NCI-H1092 (cell line): ENCODE measurements at places on chromosomes 3 and 15.

DNA sequence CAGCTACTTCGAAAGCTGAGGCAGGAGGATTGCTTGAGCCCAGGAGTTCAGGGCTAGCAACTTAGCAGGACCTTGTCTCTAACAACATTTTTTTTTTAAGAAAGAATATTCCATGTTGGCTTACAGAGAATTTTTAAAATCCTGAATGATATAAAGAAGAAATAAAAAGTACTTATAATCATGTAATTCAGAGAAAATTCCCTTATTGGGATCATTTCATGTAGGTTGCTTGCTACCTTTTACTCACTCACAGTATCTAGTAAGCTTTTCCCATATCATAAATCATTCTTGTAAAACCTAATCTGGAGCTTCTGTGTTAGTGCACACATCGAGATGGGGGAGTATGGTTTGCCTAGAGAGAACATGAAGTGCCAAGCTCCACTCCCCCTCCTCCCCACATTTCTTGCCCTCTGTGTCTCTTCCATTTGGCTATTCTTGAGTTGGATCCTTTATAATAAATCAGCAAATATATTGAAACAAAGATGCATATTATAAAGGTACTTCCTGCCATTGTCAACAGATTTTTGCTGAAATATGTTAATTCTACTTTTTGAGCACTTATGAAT, 13.6 kb downstream of the TF start:
- no peak for DNase-seq

DNA sequence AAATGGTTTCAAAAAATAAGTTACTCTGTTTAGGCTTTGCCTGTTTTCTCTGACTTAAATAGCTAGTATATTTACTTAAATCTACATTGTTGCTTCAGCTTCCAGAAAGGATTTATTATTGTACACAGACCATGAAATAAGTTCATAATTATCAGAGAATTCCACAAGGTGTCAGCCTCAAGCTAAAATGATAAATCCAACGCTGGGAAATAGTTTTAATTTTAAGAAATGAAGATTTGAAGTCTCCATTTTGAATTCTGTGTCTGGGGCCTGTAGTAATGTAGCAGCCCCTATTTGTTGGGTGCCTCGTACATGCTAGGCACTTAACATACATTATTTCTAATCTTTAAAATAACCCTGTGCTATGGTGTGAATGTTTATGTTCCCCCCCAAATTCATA, 92.6 kb upstream of the KCNMB2 start:
- no peak for DNase-seq

DNA sequence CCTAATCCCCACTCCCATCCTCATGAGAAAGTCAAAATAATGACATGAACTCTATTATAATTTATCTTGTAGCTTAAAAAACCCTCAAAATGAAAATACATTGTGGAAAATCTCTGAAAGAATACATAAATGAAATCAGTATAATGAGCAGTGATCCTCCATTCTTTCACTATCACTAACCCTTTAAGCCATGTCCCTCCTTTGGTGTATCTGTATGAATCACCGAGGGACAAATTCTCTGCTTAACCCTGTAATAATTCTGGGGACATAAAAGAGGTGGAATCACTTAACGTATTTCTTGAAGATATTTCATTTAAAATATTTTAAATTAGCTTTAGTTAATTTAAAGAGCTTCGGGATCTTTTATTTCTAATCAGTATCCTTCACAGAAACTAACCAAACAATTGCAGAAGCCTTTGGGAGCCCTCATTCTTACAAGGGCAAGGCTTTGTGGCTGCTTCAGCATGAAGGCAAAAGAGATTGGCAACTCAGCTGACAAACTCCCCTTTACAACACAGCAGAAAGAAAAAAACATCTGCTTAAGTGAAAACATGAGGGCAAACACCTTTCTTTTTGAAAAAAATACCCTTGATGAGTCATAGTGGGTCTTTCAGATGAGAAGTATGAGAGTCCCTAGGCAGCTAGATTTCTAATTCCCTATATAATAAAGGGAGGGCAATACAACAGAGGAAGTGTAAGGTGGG, 44.0 kb upstream of the ALCAM start:
- no peak for DNase-seq

GRCh38 chr15:25710184-25710583, 152.9 kb downstream of the ATP10A start:
- DNase-seq = no peak

- no peak for DNase-seq
Measured at GRCh38 chr3:37443363-37444035, 269.1 kb upstream of the LRRFIP2 start.

DNA sequence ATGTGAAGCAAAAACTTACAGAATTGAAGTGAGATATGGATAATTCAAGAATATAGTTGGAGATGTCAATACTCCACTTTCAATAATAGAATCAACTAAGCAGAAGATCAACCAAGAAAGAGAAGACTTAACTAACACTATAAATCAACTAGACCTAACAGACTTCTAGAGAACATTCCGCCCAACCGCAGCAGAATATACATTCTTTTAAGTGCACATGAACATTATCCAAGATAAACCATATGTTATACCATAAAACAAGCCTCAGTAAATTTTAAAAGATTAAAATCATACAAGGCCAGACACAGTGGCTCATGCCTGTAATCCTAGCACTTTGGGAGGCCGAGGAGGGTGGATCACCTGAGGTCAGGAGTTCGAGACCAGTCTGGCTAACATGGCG, 5.5 kb upstream of the TEX55 start:
- no peak for DNase-seq

GRCh38 chr15:37709669-37710068, 224.8 kb upstream of the TMCO5A start:
- no peak for DNase-seq

- DNase-seq = no peak
Measured at GRCh38 chr15:82710926-82711490, 1.3 kb upstream of the AP3B2 start.

GRCh38 chr3:197736491-197737318, at the start of gene RUBCN:
RUBCN (minus strand) TSS chr3:197736904; CDS start chr3:197736719, 185 bp downstream.
- DNase-seq = peak; percentile 93

GRCh38 chr15:29687204-29687815, 135.0 kb downstream of the TJP1 start:
- DNase-seq = no peak

GRCh38 chr15:45091161-45091560, 22.8 kb downstream of the DUOX2 start:
- DNase-seq = no peak

GRCh38 chr3:55692295-55692956, 205.3 kb upstream of the WNT5A start:
- no peak for DNase-seq
